Stomach (tissue), 19 donors: ENCODE measurements at places on chromosomes 7 and 10. TPM values are rescaled to one million over a fixed set of nuclear protein-coding genes. Genes with fewer than 3 reads are reported as not detected.

MYO1G gene
- total RNA-seq: 4.0 TPM

IL15RA gene
- 34.2 TPM for total RNA-seq

NEUROG3 gene
- not detected for total RNA-seq

AP4M1 gene
- total RNA-seq: 103 TPM

NRP1 gene
- total RNA-seq: 41.4 TPM

PAX2 gene
- total RNA-seq: not detected

SOSTDC1 gene
- 9.0 TPM for total RNA-seq

SLC18A3 gene
- not detected for total RNA-seq

TBRG4 gene
- 50.6 TPM for total RNA-seq

RFC2 gene
- 7.7 TPM for total RNA-seq

PAX4 gene
- not detected for total RNA-seq

AP5Z1 gene
- total RNA-seq: 82.6 TPM

DNAJC12 gene
- total RNA-seq: not detected

TMEM213 gene
- not detected for total RNA-seq

DNA2 gene
- total RNA-seq: 6.2 TPM

PRLHR gene
- total RNA-seq: 0.37 TPM

ARHGEF35 gene
- 12.6 TPM for total RNA-seq

TMEM178B gene
- total RNA-seq: 1.7 TPM

ELN gene
- total RNA-seq: 75.4 TPM

DENND2A gene
- 6.7 TPM for total RNA-seq

PILRA gene
- not detected for total RNA-seq

CLDN4 gene
- total RNA-seq: 18.9 TPM

PDE6C gene
- total RNA-seq: not detected

GNAI1 gene
- total RNA-seq: 49.0 TPM

BAMBI gene
- not detected for total RNA-seq

OR2A1 gene
- total RNA-seq: 0.37 TPM

AOAH gene
- not detected for total RNA-seq

CYP3A4 gene
- not detected for total RNA-seq

C10orf62 gene
- not detected for total RNA-seq

NEBL gene
- 1.8 TPM for total RNA-seq

EEPD1 gene
- 46.1 TPM for total RNA-seq

ADIRF gene
- 28.6 TPM for total RNA-seq

C7orf57 gene
- not detected for total RNA-seq

EBF3 gene
- not detected for total RNA-seq

PDLIM1 gene
- total RNA-seq: 231 TPM

FGFBP3 gene
- total RNA-seq: 0.29 TPM

DNAH11 gene
- 0.45 TPM for total RNA-seq

PRDX3 gene
- total RNA-seq: 73.2 TPM

HPSE2 gene
- 1.2 TPM for total RNA-seq

COPG2 gene
- 17.4 TPM for total RNA-seq

LBX1 gene
- total RNA-seq: not detected

CELF2 gene
- total RNA-seq: 37.7 TPM

PHKG1 gene
- total RNA-seq: 39.3 TPM

NFE2L3 gene
- 5.9 TPM for total RNA-seq

COBL gene
- 33.3 TPM for total RNA-seq

NUPR2 gene
- total RNA-seq: not detected
